Lung (tissue), 17 donors: ENCODE measurements at places on chromosomes 7 and 10. TPM values are rescaled to one million over a fixed set of nuclear protein-coding genes. Genes with fewer than 3 reads are reported as not detected.

Gene NXPH1
- total RNA-seq: 0.09 TPM

Gene BCL7B
- total RNA-seq: 17.7 TPM

Gene UCN3
- 0.28 TPM for total RNA-seq

Gene HGF
- 17.9 TPM for total RNA-seq

Gene GIMAP5
- 27.3 TPM for total RNA-seq

Gene RAPGEF5
- total RNA-seq: 308 TPM

Gene LRRD1
- 0.63 TPM for total RNA-seq

Gene HOXA5
- total RNA-seq: 20.9 TPM

Gene ZNF783
- 16.3 TPM for total RNA-seq

DNA sequence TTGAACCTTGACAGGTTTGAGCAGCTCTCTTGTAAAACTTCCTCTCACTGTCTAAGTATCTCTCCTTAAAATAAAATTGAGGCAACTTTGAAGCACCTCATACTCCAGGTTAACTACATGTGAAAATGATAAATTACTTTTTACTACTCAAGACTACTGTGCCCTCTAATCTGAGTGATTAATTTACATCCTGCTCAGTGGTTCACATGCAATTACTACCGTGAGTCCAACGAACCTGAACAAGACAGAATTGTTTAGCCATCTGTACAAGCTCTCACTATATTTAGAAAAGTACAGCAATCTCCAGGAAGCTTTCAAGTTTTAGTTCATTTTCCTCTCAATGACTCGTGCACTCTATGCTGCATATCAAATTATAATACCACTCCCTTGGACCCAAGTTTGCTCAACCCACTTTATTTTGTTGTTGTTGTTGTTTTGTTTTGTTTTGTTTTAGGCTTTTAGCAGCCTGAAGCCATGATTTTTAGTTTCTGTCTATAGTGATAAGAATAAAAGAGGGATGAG lies 21.2 kb downstream of the PDE1C start:
- no peak for DNase-seq
- peaks cover 24% of the 10 kb centered on the region for H3K4me1 ChIP-seq
- H3K4me3 ChIP-seq: no peak overlapping the region
- H3K27ac ChIP-seq: no peak overlapping the region
- no peaks in the 10 kb centered on the region for H3K27me3 ChIP-seq
- peaks cover 5% of the 10 kb centered on the region for H3K36me3 ChIP-seq

- H3K4me1 ChIP-seq: no peaks in the 10 kb centered on the region
- no peaks in the 10 kb centered on the region for H3K27me3 ChIP-seq
- H3K27ac ChIP-seq: no peak overlapping the region
- H3K36me3 ChIP-seq: no peaks in the 10 kb centered on the region
- no peak overlapping the region for H3K4me3 ChIP-seq
- no peak for DNase-seq
These were observed 138.1 kb upstream of the ITGB1 start for GRCh38 chr10:33095867-33096815.

- peaks cover 32% of the 10 kb centered on the region for H3K27me3 ChIP-seq
- H3K4me3 ChIP-seq: no peak overlapping the region
- no peaks in the 10 kb centered on the region for H3K4me1 ChIP-seq
- no peaks in the 10 kb centered on the region for H3K36me3 ChIP-seq
These were observed 302.2 kb downstream of the CCDC3 start for GRCh38 chr10:12699258-12699700.

GRCh38 chr10:68315582-68315981 lies 16.3 kb upstream of the HNRNPH3 start:
- H3K36me3 ChIP-seq: no peaks in the 10 kb centered on the region
- no peak overlapping the region for H3K4me3 ChIP-seq
- no peaks in the 10 kb centered on the region for H3K4me1 ChIP-seq
- no peak overlapping the region for H3K27ac ChIP-seq
- H3K27me3 ChIP-seq: no peaks in the 10 kb centered on the region

- H3K27ac ChIP-seq: no peak overlapping the region
- H3K27me3 ChIP-seq: no peaks in the 10 kb centered on the region
- H3K4me3 ChIP-seq: no peak overlapping the region
- H3K36me3 ChIP-seq: no peaks in the 10 kb centered on the region
These were observed 28.1 kb upstream of the NAMPT start for GRCh38 chr7:106312906-106313305.

DNA sequence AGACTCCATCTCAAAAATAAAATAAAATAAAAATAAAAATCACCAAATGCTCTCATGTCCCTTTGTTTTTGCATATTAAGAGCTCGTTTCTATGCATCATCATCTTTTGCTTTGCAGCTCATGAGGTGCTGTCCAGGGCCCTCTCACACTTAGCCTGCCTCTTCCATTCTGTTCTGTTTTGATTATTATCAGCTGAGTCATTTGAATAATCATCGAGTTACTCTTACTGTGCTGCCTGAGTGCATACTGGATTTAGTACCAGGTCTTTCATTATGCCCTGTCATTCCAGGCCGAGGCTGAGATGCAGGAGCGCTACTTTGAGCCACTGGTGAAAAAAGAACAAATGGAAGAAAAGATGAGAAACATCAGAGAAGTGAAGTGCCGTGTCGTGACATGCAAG lies 33.0 kb downstream of the UCMA start:
- peaks cover 3% of the 10 kb centered on the region for H3K4me1 ChIP-seq
- no peak overlapping the region for H3K27ac ChIP-seq
- peaks cover 22% of the 10 kb centered on the region for H3K36me3 ChIP-seq
- H3K27me3 ChIP-seq: no peaks in the 10 kb centered on the region
- H3K4me3 ChIP-seq: no peak overlapping the region

- no peak for DNase-seq
- H3K4me1 ChIP-seq: no peaks in the 10 kb centered on the region
- H3K4me3 ChIP-seq: no peak overlapping the region
- no peak overlapping the region for H3K27ac ChIP-seq
These were observed 37.2 kb upstream of the PDLIM1 start for GRCh38 chr10:95328013-95328412.

DNA sequence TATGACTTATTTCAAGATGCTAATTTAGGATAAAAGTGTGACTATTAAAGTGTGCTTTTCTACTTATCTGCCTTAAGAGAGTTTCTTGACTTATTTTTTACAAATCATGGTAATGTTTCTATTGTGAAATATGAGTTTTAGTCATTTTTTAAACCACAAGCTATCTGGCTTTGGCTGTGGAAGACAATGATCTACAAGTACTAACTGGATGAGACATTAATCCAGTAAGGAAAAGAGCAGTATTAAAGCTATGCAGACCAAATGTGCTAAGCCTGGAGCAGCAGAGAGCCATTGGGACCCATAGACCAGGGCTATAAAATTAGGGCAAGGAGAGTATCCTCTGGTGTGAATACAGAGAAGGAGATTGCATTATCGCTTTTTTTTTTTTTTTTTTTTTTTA lies 92.4 kb downstream of the SEMA3A start:
- H3K27ac ChIP-seq: no peak overlapping the region
- H3K4me3 ChIP-seq: no peak overlapping the region
- H3K27me3 ChIP-seq: no peaks in the 10 kb centered on the region
- H3K4me1 ChIP-seq: peaks cover 26% of the 10 kb centered on the region
- no peak for DNase-seq
- no peaks in the 10 kb centered on the region for H3K36me3 ChIP-seq

DNA sequence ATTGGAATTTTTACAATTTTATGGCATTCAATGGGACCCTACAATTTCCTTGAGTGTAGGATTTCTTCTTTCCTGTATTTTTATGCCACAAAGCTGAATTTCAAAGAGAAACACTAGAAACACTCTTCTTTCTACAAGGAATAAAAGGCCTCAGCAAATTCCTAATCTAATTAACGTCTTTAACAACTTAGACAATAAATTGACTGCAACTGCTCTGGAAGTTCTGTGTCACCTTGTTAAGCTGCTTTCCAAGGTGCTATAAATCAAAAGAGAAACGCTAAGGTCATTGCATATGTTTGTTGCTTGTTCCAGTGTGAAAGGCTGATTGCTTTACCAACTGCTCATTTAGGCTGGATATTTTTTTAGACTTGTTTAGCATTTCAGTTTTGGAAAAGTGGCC lies 182.2 kb downstream of the POLR1F start:
- H3K4me1 ChIP-seq: no peaks in the 10 kb centered on the region
- no peak for DNase-seq
- H3K27ac ChIP-seq: no peak overlapping the region
- no peaks in the 10 kb centered on the region for H3K36me3 ChIP-seq

GRCh38 chr7:98213296-98213887 lies 2.2 kb downstream of the BHLHA15 start:
- no peak overlapping the region for H3K27ac ChIP-seq
- peaks cover 26% of the 10 kb centered on the region for H3K36me3 ChIP-seq
- DNase-seq: no peak
- H3K4me3 ChIP-seq: no peak overlapping the region

DNA sequence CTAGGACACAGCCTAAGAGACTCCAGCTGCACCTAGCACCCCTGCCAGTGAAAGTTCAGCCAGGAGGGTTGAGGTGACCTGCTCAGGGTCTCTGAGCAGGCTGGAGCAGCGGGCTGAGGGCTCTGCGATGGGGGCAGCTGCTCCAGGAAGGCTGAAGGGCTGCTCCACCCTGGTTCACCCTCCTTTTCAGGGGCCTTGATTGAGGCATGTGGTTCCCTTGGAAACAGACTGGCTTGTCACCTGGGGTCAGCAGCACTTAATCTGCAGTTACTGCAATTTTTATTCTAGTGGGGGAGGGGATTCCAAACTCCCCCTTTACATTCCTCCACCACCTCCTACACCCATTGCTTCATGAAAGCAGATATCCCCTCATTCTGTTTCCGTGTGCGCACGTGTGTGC lies 85.3 kb upstream of the UNC5B start:
- no peak overlapping the region for H3K4me3 ChIP-seq
- no peaks in the 10 kb centered on the region for H3K36me3 ChIP-seq
- no peak overlapping the region for H3K27ac ChIP-seq
- DNase-seq: no peak

- no peaks in the 10 kb centered on the region for H3K36me3 ChIP-seq
- no peak overlapping the region for H3K4me3 ChIP-seq
- DNase-seq: no peak
- H3K27me3 ChIP-seq: no peaks in the 10 kb centered on the region
These were observed 14.1 kb downstream of the STAG3 start for GRCh38 chr7:100191775-100192174.

DNA sequence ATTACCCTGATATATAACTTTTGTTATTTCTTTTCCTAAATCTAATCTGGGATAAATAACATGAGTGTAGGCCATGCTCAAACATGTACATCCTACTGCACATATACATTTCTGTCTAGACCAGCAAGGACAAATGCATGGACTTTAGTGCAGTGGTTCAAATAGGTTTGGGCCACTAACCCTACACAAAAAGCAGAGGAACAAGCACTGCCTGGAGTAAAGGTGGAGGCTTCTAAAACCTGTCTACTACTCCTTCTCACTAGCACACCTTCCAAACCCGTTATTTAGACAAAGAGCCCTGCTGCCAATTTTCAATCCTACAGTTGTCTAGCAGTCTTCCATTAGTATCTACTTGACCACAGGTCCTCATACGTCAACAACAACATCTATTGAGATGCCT lies 34.8 kb downstream of the SGCE start:
- no peak overlapping the region for H3K27ac ChIP-seq
- H3K36me3 ChIP-seq: peaks cover 5% of the 10 kb centered on the region
- no peaks in the 10 kb centered on the region for H3K27me3 ChIP-seq
- no peak overlapping the region for H3K4me3 ChIP-seq

DNA sequence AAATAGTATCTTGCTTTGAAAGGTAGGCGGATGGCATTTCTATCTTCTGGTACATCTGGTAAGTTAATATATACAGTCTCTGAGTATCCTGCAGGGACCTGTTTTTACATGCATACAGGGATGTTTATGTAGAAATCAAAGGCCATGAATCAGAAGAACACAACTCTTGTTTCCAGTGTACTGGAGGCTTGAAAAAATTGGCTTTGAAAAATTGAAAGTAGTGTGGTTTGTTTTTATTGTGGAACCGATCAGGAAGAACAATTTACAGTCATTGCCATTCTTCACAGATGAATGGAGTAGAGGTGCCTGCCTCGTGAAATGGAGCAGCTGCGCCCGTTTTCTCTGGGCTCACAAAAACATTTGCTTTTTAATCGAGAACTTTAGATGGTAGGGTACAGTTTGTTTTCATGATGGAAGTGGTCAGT lies 54.0 kb upstream of the RPA3 start:
- H3K4me3 ChIP-seq: no peak overlapping the region
- H3K36me3 ChIP-seq: no peaks in the 10 kb centered on the region
- H3K27me3 ChIP-seq: no peaks in the 10 kb centered on the region
- no peak for DNase-seq
- no peaks in the 10 kb centered on the region for H3K4me1 ChIP-seq

GRCh38 chr7:24442170-24442777 lies 131.0 kb upstream of the PALS2 start:
- no peaks in the 10 kb centered on the region for H3K36me3 ChIP-seq
- H3K4me1 ChIP-seq: no peaks in the 10 kb centered on the region
- DNase-seq: no peak
- no peak overlapping the region for H3K4me3 ChIP-seq
- no peaks in the 10 kb centered on the region for H3K27me3 ChIP-seq
- H3K27ac ChIP-seq: peak overlapping the region; percentile 4

- no peaks in the 10 kb centered on the region for H3K27me3 ChIP-seq
- H3K36me3 ChIP-seq: no peaks in the 10 kb centered on the region
- H3K4me3 ChIP-seq: no peak overlapping the region
These were observed 972.5 kb downstream of the LRMDA start for GRCh38 chr10:76403912-76404311.

DNA sequence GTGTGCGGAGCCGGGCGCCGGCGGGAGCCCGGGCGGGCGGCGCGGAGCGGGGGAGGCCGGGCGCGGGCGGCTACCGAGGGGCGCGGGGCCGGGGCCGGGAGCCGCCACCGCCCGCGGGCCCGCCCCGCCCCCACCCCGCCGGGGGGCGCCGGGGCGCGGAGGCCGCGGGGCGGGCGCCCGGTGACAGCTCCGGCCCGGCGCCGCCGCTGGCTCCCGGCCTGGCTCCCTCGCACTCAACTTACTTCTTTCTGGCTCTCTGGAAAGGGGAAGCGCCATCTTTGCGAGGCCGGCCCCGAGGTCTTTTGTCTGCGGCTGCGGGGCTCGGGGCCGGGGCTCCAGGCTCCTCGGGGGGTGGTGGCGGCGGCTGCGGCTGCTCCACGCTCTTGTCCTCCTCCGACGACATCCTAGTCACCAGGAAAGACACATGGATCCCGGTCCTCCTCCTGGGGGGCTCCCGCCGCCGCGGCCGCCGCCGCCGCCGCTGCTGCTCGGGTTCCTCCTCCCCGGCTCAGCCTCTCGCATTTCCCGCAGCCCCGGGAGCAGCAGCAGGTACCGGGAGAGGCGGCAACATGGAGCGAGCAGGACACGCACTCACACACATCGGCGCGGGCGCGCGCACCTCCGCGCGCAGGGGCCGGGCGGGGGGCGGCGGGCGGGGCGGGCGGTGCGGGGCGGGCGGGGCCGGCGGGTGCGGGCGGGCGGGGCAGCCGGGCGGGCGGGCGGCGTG lies at the start of gene KMT2C:
KMT2C (minus strand) TSS at position 620 of the 727 bp plus-strand sequence; CDS start at position 403, 217 bp downstream.
- peak within 1 kb of the TSS; percentile 91 for H3K4me3 ChIP-seq
- peaks cover 16% of the 10 kb centered on the region for H3K4me1 ChIP-seq
- peak within 1 kb of the TSS; percentile 98 for H3K27ac ChIP-seq
- DNase-seq: peak; percentile 61
- H3K27me3 ChIP-seq: no peaks in the 10 kb centered on the region

GRCh38 chr10:106043863-106044262 lies 1120.6 kb downstream of the SORCS1 start:
- H3K27me3 ChIP-seq: no peaks in the 10 kb centered on the region
- no peak overlapping the region for H3K4me3 ChIP-seq
- no peaks in the 10 kb centered on the region for H3K4me1 ChIP-seq
- peak; percentile 69 for DNase-seq
- no peaks in the 10 kb centered on the region for H3K36me3 ChIP-seq
- H3K27ac ChIP-seq: no peak overlapping the region
